Neural crest cell (in vitro differentiated cells): ENCODE measurements at places on chromosomes 12 and 14.

DNA sequence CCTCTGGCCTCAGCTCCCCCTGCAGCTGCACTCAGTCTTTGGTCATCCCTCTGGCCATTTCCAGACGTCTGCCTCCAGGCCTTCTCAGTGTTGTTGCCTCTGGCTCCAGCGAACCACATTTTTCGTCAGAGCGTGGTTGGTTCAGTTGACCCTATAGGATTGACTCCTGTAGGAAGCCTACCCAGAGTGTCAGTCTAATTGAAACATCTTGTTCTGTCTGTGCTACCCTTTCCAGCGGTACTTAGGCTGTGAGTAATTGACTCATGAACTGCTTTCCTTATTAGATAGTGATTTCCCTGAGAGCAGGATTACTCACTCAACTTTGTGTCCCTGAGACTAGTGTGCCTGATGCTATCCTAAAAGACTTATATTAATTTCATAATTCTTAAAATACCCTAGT lies 373.2 kb downstream of the ATP23 start:
- H3K4me3 ChIP-seq, result no peak overlapping the region
- no peak for DNase-seq
- H3K27ac ChIP-seq, result peak overlapping the region; percentile 90
- no peaks in the 10 kb centered on the region for H3K27me3 ChIP-seq
- H3K4me1 ChIP-seq, result peaks cover 11% of the 10 kb centered on the region

- peak overlapping the region; percentile 15 for H3K27ac ChIP-seq
- peak; percentile 33 for DNase-seq
- H3K27me3 ChIP-seq, result peaks cover 34% of the 10 kb centered on the region
- no peaks in the 10 kb centered on the region for H3K36me3 ChIP-seq
Measured at GRCh38 chr12:52873832-52874572, 25.2 kb upstream of the KRT78 start.

DNA sequence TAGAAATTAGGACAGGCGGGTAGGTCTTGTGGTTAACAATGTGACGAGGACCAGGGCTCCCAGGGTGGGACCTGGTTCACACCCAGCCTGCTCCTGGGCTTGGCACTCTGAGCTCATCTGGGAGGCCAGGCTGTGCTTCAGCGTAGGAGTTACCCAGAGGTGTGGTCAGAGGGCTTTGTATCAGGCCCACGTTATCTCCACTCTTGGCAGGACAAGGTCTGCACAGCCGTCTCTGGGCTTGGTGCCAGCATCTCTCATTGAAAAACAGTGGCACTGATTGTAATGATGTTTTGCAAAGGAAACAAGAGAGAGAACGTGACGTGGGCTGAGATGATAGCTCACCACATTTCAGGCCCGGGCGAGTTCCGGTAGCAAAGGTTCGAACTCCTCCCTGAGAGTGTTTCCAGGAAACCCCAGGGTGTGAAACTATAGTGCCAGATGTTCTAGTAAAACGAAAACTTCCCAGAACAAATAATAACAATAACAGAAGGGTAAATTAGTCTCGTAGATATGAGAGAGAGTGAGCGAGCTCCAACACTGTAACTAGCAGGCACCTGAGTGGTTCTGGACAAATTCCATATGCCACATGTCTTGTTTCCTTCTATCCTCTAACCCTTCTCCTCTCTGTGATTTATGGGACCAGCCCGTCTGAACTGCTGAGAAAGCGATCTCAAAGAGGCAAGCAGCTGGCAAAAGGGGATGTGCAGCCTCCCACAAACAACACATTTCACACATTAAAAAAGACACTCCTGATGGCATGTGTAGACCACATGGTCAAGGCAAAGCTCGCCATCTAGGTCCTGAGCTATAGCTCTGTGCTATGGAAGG lies 227.3 kb downstream of the KTN1 start:
- peaks cover 8% of the 10 kb centered on the region for H3K36me3 ChIP-seq
- H3K27me3 ChIP-seq, result no peaks in the 10 kb centered on the region
- H3K4me1 ChIP-seq, result no peaks in the 10 kb centered on the region
- H3K4me3 ChIP-seq, result no peak overlapping the region

DNA sequence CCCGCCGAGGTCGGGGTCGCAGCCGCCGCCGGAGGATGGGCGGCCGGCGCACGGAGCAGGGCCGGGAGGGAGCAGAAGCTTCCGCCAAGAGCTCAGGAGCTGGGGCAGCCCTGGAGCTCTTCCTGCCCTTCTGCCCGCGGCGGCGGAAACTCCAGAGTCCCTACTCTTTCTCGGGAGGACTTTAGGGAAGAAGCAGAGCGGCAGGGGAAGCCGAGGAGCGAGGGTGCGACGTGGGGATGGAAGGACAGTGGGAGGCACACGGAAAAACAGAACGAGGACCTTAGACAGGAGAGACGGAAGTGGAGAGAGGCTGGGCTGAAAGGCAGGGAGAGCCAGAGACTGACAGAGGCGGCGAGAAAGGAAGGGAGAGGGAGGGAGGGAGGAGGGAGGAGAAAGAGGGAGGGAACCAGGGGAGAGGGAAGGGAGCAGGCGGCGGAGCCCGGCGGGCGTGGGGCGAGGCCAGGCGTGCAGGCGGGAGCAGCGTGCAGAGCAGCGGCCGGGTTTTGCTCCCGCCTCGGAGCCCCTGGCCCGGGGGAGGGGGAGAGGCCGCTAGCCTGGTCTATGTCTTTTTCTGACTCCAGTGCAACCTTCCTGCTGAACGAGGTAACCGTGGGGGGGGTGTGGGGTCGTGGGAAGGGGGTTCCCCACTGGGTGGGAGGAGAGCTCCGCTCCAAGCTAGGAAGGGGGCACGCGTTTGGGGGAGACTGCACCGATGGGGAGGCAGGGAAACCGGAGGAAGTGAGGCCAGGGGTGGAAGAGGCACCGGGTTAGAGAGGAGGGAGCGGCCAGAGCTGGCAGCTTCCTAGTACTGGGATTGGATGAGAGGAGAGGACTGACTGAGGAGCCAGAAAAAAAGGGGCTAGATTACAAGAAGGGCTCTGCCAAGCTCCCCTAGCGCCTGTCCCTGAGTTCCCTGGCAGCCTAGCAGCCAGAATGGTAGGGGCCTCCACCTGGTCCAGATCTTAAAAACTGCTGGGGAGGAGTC lies 2.9 kb upstream of the CACNB3 start:
- H3K27me3 ChIP-seq, result peaks cover 14% of the 10 kb centered on the region
- peaks cover 49% of the 10 kb centered on the region for H3K4me1 ChIP-seq
- peak; percentile 70 for DNase-seq
- H3K27ac ChIP-seq, result peak overlapping the region; percentile 76
- peak overlapping the region; percentile 97 for H3K4me3 ChIP-seq

DNA sequence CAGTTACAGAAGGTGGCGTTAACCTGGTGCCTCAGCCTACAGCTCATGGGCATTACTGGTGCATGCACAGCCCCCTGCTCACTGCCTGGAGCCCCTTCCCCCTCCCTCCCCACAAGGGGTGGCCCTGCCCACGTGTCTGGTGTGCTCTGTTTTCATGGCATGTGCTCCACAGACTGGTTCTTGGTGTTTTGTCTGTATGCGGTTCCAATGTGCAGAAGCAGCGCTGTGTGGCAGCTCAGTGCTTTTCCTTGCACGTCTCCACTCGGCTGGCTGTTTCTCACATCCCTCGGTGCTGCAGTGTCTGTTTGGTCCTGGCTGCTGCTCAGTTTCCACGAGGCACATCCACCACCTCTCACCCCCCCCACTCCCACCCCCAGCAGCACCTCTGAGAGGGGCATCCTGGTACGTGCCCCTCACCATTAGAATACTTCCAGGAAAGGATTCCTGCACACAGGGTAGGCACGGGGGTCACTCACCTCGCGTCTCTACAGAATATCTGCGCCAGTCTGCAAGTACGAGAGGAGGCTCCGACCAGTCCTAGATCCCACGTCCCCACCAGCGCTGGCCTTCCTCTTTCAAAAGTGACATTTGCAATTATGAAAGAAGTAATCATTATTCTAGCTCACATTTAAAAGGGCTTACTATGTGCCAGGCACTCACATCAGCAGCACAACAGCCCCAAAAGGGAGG lies 27.1 kb downstream of the DIO3 start:
- no peak overlapping the region for H3K4me3 ChIP-seq
- H3K27me3 ChIP-seq, result no peaks in the 10 kb centered on the region
- no peaks in the 10 kb centered on the region for H3K36me3 ChIP-seq
- no peak for DNase-seq
- H3K4me1 ChIP-seq, result peaks cover 16% of the 10 kb centered on the region

GRCh38 chr12:117872546-117873169 lies 96.1 kb downstream of the KSR2 start:
- no peaks in the 10 kb centered on the region for H3K36me3 ChIP-seq
- DNase-seq, result no peak
- H3K27ac ChIP-seq, result no peak overlapping the region
- peaks cover 16% of the 10 kb centered on the region for H3K4me1 ChIP-seq
- H3K4me3 ChIP-seq, result no peak overlapping the region

GRCh38 chr12:130398100-130398848 lies 60.6 kb downstream of the PIWIL1 start:
- H3K36me3 ChIP-seq, result no peaks in the 10 kb centered on the region
- peaks cover 2% of the 10 kb centered on the region for H3K27me3 ChIP-seq
- H3K4me3 ChIP-seq, result no peak overlapping the region
- H3K27ac ChIP-seq, result no peak overlapping the region

DNA sequence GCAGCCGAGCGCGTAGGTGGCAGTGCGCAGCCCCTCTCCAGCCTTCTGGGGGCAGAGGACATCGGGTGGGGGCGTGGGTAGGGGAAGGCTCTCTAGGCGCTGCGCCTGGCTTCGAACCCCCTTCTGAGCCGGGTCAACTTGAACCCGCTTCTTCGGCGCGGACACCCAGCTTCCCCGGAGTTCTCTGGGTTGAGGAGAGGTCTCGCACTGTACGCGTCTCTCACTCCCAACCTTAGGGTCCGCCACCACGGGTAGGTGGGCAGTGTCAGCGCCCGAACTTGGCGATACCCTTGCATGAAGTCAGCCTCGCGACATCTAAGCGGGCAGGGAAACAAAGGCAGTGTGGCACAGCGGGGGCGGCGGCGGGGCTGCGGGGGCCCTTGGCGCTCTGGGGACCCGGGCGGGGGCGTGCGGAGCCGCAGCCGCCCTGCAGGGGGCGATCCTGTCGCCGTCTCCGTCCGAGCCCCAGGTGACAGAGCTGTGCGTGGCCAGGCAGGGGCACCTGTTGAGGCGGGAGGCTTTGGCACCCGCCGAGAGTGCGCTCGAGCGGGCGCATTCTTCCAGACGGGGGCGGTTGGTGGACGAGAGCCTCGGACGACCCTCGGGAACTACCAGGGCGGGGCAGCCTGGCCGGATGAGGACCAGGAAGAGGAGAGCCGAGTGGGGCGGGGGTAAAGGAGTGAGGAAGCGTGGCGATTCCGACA lies 1.1 kb downstream of the GALNT16 start:
- H3K27me3 ChIP-seq, result peaks cover 46% of the 10 kb centered on the region
- no peaks in the 10 kb centered on the region for H3K36me3 ChIP-seq
- peak; percentile 48 for DNase-seq
- H3K4me1 ChIP-seq, result peaks cover 22% of the 10 kb centered on the region
- H3K27ac ChIP-seq, result no peak overlapping the region
